ENCODE measurements at places on chromosomes 6 and 20.

GRCh38 chr20:10986586-10986985 lies 312.8 kb upstream of the JAG1 start:
- no peak for DNase-seq

- no peak for DNase-seq
Measured at GRCh38 chr6:25359191-25359861, 80.2 kb downstream of the CARMIL1 start.

DNA sequence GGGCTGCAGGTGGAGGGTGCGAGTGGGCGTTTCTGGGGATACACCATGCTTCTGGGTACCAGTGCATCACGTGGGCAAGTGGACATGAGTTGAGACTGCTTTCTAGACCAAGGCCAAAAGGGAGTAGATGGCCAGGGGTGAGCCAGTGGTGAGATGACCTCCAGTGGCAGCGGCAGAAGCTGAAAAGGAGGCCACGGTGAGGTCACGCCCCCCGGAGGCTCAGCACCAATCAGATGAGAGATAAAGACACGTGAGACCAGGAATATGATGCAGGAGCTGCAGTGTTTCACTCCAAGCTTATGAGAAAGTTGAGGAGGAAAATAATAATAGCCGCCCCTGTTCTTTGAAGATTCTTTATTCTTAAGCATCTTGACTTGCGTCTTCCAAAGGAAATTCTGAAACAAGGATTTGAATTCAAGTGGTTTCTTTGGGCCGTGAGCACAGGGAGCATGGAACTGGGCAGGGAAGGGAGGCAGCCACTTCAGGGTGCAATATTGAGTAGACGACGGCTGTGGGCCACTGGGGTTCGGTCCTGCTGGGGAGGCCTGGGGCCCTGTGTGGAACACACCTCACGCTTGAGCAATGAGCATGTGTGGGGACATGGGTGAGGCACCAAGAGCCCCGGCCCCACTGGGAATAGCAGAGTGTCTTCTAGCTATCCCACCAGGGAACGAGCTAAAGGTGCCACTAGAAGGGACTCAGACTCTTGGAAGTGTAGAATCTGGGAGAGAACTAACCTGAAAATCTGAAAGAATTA lies 156.7 kb upstream of the LRFN2 start:
- no peak for DNase-seq

- DNase-seq: no peak
Measured at GRCh38 chr20:50138120-50138478, 15.4 kb downstream of the PEDS1 start.

GRCh38 chr6:114586298-114586697 lies 243.5 kb upstream of the HS3ST5 start:
- DNase-seq: no peak

- DNase-seq: no peak
Measured at GRCh38 chr20:828987-829386, 4.5 kb upstream of the FAM110A start.

DNA sequence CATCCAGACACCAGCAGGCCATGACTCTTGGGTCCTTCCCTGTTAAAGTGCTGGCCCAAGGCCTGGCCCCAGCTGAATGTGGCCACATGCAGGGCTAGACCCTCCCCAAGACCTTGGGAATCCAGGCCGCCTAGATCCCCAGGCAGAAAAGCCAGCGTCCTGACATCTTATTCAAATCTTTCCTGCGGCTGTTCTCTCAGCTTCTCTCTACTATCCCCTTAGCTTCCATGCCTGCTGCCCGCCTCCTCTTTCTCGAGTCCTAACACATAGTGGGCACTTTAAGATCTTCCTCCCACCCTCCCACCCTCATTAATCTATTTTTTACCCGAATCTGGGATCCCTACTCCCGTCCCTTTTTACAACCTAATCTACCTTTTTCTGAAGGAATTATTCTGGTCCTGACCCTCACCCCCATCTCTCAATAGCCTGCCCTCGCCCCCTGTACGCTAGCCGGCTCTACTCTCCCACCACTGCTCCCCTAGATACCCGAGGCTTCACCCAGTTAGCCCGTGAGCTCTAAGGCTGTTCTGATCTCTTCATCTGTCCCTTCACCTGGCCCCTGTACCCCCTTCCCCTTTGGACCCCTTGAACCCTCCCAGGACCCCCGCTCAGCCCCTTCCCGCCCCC lies at the start of gene CCHCR1:
Gene CCHCR1 (minus strand): TSS at position 290 of the 627 bp plus-strand sequence. CDS start 202 bp downstream, at position 88.
- DNase-seq: no peak

DNA sequence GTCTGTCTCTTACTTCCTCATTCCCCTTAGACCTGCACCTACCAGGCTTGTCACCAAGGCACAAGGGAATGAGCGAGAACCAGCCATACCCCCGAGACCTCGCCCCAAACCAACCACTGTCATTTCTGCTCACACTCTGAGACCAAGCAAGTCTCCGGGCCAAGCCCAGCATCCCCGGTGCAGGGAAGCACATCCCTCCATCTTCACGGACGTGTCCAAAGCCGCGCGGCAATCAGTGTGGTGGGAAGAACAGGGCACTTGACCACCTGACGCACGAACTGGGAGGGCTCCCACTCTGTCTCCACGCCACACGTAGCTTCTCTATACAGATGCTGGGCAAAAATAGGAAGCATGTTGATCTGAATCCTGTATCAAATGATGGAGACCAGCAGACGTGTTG lies 28.4 kb upstream of the THBS2 start:
- DNase-seq: no peak

GRCh38 chr6:1986454-1987243 lies 258.8 kb downstream of the GMDS start:
- no peak for DNase-seq

DNA sequence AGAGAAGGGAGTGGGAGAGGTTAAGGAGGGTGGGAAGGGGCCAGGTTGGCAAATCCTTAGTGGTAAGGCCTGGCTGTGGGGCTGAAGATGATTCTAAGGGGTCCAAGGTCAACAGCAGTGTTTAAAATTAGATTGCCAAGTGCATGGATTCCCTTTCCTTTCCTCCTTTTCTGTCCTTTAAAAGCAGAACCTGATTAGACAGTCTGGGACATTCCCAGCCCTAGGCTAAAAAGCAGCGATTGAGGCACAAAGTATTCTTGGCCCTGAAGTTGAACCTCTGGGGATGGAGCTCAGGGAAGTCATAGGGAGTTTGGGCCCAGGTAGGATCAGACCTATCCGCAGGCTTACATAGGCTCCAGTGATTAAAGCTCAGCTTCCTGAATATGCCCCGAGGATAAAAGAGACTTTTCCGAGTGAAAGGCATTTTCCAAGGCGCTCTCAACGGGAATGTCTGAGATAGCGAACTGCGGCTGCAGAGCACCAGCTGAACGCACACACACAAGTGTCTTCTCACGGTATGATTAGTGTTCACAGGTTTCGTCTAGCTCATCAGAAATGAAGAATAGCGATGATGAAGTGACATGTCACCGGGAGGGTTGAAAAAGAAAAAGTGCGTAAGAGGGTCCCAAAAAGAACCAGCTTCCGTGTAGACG lies 787 bp upstream of the CARMIL1 start:
- DNase-seq: no peak

- no peak for DNase-seq
Measured at GRCh38 chr6:161418463-161418945, 144.6 kb upstream of the AGPAT4 start.

All from T-cell (primary cell).